Progenitor cell of endocrine pancreas (in vitro differentiated cells): ENCODE measurements at places on chromosomes 2 and 18. TPM values are rescaled to one million over a fixed set of nuclear protein-coding genes. Genes with fewer than 3 reads are reported as not detected.

DNA sequence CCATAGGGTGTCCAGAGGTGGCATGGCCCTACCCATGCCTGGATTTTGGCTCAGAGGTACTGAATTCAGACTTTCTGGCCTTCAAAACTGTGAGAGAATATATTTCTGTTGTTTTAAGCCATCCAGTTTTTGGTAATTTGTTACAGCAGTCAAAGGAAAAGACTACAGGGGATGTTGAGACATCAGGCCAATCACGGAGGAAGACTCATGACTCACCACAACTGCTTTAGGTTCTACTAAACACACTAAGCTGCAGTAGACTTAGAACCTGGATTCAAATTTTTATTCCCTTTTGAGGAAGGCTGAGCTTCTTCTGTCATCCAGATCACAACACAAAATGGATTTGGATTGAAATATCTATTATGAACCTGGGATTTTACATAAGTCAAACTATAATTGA lies 12.0 kb upstream of the C2orf66 start:
- no peak for DNase-seq

DNA sequence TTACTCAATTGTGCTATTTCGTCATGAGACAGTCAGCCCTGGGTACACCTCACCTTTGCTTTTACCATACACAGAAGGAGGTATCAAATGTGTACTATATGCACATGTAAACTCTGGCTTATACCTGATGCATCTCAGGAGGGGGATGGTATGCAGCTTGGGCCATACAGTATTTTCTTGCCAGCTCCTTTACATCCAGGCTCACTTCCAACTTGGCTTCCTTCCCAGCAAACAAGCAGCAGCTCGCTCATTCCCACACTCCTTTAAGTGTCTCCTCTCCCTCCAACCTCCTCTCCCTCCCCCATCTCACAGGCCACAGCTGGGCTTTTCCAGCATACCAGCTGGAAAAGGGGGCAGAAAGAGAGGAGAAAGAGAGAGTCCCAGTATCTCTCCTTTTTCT lies 9.6 kb downstream of the MARCHF4 start:
- no peak for DNase-seq

DNA sequence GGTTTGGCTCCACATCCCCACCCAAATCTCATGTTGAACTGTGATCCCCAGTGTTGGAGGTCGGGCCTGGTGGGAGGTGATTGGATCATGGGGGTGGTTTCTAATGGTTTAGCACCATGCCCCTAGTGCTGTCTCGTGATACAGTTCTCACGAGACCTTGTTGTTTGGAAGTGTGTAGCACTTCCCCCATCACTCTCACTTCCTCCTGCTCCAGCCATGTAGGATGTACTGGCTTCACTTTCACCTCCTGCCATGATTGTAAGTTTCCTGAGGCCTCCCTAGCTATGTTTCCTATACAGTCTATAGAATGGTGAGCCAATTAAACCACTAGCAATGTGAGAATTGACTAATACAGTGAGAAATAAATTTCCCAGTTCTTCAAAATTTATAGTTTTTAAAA lies 325.9 kb downstream of the FSIP2 start:
- DNase-seq = no peak

DNA sequence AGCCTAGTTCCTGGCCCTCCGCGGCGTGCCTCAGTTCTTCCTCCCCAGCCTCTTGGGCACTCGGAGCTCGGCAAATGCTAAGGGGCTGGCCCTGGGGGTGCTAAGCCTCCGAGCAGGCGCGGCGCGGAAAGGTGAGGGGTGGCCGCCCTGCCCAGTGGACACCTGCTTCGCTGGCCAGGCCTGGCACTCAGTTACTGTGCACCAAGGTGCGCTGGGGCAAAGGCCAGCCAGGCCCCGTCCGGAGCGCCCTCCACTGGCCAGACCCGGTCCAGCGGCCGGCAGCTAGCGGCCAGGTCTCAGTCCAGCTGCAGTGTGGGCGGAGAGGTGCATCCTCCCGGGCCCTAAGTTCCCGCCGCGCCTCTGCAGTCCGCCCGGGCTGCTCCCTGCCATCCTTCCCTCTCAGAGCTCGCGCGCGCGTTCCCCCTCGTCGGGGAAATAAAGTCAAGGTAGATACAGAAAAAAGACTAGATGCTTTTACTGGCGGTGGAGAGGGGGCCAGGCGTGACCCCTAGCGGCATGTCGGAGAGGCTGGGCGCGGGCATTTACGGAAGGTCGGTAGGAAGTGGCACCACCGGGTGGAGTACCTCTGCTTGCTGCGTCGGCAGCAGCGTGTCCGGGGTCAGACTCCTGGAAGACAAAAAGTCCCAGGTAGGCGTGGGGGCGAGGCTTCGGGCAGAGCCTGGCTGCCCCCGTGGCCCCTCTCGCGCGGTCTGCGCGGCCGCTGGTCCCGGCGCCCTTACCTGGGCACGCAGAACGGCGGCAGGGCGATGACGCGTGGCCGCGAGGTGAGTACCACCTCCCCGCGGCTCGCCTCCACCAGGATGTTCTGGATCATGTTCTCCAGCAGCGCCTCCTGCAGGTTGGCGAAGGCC lies 9.4 kb upstream of the CRYBA2 start:
- DNase-seq = peak; percentile 78

- DNase-seq = no peak
Observed at GRCh38 chr2:184562532-184562931, 35.8 kb upstream of the ZNF804A start.

Gene SP140
- total RNA-seq = 0.69 TPM in 1 of 2 replicates, not detected in the other

DNA sequence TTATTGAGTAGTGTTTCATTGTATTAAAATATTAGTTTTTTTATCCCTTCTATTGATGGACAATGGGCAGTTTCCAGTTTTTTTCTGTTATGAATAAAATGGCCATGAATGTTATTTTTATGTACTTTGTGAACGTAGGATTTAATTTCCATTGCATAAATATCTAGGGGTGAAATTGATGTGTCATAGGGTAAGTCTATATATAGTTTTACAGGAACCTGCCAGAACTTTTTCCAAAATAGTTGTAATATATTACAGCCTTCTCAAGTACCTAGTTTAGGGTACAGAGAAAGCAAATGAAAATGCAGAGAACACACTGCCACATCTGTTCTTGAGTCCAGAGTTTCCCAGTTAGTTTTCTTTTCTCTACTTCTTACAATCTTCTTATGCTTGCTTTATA lies 378.6 kb downstream of the MEIS1 start:
- DNase-seq = no peak

DNA sequence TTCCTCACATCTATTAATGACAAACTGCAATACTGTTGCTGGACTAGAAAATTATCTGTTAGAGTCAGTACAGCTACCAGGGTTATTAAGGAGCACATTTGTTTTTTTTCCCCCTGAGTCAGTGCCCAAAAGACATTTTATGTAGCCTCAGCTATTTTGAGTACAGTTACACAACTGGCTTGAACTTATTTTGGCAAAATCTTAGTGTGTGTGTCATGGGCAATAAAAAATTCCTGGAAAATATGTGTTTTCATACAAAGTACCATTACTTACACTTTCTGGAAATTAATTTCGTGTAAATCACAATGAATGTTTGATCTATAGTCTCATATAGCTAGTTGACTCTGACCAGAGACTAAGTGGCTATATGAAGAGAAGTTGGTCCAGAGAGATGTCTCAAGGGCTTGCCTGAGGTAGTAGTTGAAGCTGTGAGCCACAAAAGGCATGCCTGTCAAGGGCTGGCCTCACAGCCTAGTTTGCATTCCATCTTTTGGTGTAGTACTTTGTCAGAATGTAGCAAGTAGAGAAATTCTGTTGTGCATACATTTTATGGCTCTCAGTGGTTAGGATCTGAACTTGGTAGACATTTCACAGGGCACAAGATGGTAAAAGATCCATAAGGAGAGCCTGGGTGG lies 283.4 kb downstream of the MTX2 start:
- DNase-seq = no peak

DNA sequence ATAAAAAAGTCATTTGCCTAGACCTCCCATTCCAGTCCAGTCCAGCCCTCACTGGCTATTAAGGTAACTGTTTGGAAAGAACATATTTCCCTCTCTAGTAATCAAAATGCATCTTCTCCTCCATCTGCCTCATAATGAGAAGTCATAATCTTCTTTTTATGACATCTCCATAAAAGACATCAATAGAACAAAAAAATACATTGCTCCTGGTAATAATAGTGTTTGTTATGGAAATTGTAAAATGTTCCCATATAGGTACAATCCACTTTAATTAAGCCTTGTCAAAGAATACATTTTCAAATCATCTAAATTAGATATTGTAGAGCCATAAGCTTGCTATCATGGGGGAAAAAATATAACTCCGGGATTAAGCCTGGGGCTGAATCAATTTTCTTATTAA lies 461.6 kb downstream of the LRATD1 start:
- DNase-seq = no peak

Gene PASK
- 57.1 and 60.4 TPM in 2 replicates for total RNA-seq

DNA sequence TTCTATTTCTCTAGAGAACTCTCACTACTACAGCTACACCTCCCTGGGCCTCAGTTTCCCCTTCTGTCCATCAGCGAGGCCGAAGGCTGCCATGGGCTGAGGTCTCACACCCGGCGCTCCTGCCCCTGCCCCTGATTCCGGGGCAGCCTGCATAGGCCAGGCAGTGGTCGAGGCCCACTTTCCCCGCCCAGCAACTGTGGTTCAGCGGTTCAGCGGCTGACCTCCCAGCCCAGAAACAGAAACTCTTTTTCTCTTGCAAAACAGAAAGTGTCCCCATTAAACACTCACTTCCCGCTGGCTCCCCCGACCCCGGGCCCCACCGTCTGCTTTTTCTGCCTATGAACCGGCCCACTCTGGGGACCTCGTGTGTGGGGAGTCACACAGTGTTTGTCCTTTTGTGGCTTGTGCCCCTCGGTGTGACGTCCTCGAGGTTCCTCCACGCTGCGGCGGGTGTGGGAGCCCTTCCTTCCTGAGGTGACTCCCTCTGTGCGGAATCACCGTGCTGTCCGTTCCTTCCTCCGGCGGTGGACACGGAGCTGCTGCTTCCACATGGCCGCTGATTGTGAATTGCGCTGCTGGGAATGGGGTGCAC lies 16.0 kb downstream of the PDCD1 start:
- no peak for DNase-seq

Gene ITGAV
- 69.1 and 75.3 TPM in 2 replicates for total RNA-seq

Gene PLCL1
- total RNA-seq = 41.1 and 48.3 TPM in 2 replicates

Gene SPOPL
- 29.7 and 33.0 TPM in 2 replicates for total RNA-seq

DNA sequence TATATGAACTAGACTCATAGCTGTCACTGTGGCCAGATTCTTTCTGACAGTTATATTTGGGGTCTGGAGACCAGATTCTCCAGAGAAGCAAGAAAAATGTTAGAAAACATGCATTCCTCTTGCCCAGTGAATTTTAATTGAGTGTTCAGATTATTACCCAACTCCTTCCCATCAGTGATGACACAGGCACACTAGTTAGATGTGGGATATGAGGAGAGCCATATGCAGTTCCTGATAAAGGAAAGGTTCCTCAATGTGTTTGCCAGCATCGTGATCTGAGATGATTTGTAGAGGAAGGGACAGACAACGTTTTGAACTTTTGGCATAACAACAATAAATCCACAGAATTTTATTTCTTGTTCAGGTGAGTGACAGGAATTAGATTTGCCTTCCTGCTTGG lies 308.6 kb downstream of the PIEZO2 start:
- no peak for DNase-seq

DNA sequence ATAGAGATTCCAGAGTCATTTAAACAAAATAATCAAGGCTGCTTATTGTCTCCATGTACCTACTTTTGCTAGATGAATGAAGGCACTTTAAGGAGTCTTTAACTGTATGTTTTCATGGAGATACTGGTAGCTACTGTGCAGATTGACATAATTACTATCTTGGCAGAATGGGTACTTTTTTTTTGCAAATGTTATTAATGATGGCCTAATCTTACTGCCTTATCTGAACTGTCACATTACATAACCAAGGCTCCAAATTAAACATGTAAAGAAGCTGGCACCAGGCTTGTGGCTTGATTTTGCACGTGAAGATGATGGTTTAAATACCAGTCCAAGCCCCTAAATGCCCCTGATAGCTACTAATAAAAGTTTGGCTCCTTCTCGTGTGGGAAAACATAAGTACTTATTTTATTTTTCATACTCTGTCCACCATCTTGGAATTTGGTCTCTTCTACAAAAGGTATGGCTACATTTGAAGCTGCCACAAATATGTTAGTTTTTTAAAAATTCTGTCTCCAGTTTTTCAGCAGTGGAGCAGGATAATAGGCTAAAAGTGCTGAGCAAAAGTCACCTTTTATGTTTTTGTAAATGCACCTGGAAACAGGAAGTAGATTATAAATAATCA lies 4.1 kb downstream of the TRIB2 start:
- no peak for DNase-seq
